CD4-positive, CD25-positive, alpha-beta regulatory T cell (primary cell): ENCODE measurements at places on chromosomes 6 and 20.

DNA sequence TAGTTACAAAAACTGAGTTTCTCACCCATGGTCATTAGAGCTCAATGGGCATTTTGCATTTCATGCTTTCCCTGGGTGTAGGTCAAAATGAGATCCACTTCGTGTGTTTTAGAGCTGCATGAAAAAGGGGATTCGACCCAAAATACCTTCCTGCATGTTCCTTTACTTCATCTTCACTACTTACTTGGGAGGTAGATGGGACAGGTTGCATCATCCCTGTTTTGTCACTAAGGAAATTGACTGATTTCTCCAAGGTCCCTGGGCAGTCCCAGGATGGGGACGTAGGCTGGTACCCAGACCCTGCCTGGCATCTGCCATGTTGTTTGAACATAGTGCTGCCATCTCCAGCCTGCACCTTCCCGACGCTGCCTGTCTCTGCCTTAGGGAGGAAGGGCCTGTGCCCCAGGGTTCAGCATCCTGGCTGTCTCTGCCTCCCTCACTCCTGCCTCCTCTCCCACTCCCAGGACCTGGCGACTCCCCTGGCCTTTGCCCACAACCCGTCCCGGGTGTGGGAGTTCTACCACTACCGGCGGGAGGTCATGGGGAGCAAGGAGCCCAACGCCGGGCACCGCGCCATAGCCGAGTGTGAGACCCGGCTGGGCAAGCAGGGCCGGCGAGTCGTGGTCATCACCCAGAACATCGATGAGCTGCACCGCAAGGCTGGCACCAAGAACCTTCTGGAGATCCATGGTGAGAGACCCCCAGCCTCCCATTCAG, 17.0 kb downstream of the SIRT5 start:
- no peak for DNase-seq

DNA sequence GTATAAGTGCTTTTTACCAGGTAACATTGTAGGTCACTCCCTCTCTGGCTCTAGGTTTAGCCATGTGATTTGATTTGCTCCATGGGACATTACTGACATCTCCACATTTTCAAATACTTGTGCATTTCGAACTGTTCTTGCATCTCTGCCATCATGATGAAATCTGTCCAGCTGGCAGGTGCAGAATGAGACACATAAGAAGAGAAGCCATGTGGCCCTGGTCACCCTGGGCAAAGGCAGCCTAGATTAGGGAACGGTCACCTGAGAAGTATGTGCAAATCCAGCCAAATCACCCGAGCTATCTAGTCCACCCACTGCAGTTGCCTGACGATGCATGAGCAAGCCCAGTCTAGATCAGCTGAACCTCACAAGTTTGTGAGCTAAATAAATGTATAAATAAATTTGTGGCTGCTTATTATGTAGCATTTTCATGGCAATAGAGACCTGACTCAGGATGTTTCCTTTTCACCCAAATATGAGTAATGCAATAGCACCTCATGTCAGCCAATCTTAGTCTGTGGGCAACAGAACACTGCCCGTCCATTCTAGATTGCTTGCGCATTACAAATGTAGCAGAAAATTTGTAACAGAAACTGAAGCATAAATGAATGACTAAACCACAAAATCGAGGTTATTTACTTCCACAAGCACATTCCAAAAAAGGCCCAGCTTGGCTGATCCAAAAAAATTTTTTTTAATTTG, 115.2 kb downstream of the PAK5 start:
- DNase-seq = no peak

DNA sequence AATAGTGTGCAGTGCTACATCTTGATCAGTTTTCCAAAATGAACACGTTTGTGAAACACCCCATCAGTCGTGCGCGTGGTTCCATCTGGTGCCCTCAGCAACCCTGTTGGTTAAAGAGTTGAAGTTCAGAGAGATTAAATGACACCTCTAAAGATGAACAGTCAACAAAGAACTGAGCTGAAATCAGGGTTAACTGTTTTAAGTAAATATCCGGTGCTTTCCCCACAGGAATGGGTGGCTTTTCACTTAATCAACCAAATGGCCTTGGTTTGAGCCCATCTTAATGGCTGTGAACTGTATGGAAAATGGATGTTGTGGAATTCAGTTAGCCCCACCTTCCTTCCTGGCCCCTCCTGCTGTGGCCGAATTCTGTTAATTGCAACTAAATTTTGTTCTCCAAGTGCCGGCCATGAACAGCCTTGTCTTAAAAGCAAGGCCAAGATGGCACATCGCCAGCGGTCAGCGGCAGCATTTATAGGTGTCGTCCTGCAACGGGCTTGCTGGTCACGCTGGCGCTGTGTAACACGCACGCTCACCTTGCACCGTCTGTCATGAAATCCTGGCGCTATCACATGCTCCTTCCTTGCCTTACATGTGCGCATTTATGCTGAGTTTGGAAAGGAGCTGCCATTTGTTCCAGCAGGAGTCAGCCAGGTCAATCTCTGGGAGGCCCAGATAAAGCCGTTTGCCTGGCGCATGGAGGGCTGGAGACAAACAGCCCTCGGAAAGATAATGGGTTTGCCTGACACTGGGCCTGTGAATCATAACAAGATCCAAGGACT, 164.5 kb downstream of the ERMARD start:
- DNase-seq = no peak

DNA sequence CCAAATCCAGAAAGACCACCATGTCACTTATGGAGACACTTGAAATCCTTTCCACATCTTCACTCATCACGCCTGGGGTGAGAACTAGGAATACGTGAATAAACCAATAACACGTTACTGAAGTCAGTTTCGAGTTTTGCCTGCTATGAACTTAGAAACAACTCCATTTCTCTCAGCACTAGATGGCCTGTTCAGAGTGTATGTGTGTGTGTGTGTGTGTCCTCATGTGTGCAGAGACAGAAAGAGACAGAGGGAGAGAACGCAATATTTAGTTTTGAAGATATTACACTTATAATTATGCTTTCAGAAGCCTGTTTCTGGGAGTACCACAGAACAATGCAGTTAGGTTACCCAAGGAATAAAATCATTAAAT, 81.2 kb upstream of the CCN6 start:
- no peak for DNase-seq

DNA sequence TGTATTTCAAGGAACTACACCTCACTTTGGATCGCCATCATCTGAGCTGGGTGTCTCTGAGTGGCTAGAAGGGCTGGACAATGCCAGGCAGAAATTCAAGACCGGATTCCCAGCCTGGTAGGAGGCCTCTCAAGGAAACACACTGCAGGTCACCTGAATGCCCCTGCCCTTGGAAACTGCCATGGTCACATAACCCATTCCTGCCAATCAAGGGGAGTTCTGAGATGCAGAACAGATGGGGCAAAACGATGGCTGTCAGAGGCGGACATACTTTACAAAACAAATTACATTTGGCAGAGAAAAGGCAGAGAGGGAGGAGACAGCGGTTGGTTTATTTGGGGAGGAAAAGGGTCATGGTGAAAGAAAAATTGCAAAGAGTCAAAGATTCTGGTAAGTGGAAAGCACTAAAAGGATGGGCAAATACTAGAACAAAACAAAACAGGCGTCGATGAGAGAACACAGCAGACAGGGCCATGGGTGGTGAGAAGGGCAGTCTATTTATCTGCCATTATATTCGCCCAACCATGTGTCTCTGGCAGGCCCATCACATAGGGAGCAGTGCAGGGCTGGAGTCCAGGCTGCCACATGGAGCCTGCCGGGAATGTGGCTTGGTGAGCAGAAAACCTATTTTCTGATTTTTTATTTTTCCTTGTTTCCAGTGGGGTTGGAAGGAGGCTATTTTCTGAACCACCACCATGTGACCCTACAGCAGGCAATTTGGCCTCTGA, 13.5 kb downstream of the BEND3 start:
- DNase-seq = no peak

DNA sequence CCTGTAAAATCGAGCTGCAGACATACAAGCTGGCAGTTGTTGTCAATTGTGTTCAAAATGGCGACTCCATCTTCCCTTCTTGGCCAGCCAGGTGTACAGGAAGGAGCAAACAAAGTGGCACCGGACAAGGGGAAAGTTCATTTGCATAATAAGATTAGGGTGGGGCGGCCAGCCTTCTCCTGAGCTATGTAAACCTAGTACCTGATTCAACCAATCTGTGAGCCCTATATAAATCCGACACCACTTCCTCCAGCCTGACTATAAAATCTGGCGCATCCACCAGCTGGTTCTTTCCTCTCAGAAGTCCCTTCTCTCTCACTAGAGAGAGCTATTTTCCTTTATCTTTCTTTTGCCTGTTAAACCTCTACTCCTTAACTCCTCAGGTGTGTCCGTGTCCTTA, 8.1 kb upstream of the HBS1L start:
- no peak for DNase-seq

GRCh38 chr20:32333181-32333987, 24.7 kb upstream of the ASXL1 start:
- DNase-seq = no peak
